ENCODE measurements at places on chromosomes 11 and 22. TPM values are rescaled to one million over a fixed set of nuclear protein-coding genes. Genes with fewer than 3 reads are reported as not detected.

IGLL1 gene
- not detected for polyA plus RNA-seq

FGF4 gene
- polyA plus RNA-seq = not detected

NLRP14 gene
- polyA plus RNA-seq = not detected

FOLR3 gene
- polyA plus RNA-seq = not detected

CNIH2 gene
- not detected for polyA plus RNA-seq

CYTH4 gene
- polyA plus RNA-seq = 70.8 TPM

SMTNL1 gene
- polyA plus RNA-seq = 0.14 TPM

RCOR2 gene
- not detected for polyA plus RNA-seq

POU2AF1 gene
- 194 TPM for polyA plus RNA-seq

CAPRIN1 gene
- polyA plus RNA-seq = 63.5 TPM

PATE2 gene
- not detected for polyA plus RNA-seq

SCGB1A1 gene
- not detected for polyA plus RNA-seq

MRGPRX4 gene
- polyA plus RNA-seq = not detected

UPK3A gene
- 1.5 TPM for polyA plus RNA-seq

HBG1 gene
- not detected for polyA plus RNA-seq

ALDH3B2 gene
- polyA plus RNA-seq = not detected

ANAPC15 gene
- polyA plus RNA-seq = 68.5 TPM

SMCO4 gene
- 8.0 TPM for polyA plus RNA-seq

CYB561A3 gene
- 594 TPM for polyA plus RNA-seq

CHORDC1 gene
- polyA plus RNA-seq = 45.3 TPM

PHLDA2 gene
- polyA plus RNA-seq = not detected

ANO1 gene
- polyA plus RNA-seq = not detected

RAB39A gene
- 0.69 TPM for polyA plus RNA-seq

OR51B4 gene
- polyA plus RNA-seq = not detected

SERHL2 gene
- 4.5 TPM for polyA plus RNA-seq

CHID1 gene
- polyA plus RNA-seq = 47.5 TPM

HORMAD2 gene
- not detected for polyA plus RNA-seq

OR4D6 gene
- polyA plus RNA-seq = not detected

TNNT3 gene
- polyA plus RNA-seq = 0.23 TPM

NXPE1 gene
- not detected for polyA plus RNA-seq

PLAAT2 gene
- polyA plus RNA-seq = 6.4 TPM

FAT3 gene
- not detected for polyA plus RNA-seq

CELSR1 gene
- polyA plus RNA-seq = 5.2 TPM

SAMM50 gene
- polyA plus RNA-seq = 79.5 TPM

All from IgD-negative memory B cell (primary cell).